Kasumi-1 (cell line): ENCODE measurements at places on chromosomes 1 and 21.

DNA sequence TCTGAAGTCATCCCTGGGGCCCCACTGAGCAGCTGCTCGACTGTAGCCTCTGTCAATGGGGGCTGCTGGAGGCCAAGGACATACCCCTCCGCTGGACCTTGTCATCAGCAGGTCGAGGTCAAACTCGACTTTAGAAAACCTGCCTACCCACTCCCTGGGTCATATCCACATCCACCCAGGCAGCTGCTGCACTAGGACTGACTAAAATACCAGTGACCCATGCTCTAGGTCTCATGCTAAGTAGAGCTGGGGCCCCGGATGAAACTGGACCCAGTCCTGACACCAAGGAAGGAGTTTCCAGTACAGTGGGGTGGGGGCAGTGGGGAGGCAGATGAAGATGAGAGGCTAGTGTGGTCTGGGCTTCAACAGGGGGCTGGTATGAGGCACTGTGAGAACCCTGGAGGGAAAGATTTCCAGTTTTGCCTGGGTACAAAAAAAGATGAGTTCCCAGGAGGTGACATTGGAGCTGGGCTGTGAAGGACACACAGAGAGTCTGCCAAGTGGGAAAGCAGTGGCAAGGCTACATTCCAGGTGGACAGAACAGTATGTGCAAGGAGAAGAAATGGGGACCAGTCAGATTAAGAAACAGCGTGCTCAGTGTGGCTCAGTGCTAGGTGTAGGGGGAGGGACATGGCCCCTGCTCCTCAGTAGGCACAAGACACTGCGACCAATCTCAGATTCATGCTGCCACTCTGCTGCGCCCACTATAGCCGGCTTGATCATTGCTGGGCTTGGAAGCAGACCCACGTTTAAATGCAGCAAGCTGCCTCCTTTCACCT is 12.4 kb downstream of the SLC2A1 start:
- DNase-seq = no peak

DNA sequence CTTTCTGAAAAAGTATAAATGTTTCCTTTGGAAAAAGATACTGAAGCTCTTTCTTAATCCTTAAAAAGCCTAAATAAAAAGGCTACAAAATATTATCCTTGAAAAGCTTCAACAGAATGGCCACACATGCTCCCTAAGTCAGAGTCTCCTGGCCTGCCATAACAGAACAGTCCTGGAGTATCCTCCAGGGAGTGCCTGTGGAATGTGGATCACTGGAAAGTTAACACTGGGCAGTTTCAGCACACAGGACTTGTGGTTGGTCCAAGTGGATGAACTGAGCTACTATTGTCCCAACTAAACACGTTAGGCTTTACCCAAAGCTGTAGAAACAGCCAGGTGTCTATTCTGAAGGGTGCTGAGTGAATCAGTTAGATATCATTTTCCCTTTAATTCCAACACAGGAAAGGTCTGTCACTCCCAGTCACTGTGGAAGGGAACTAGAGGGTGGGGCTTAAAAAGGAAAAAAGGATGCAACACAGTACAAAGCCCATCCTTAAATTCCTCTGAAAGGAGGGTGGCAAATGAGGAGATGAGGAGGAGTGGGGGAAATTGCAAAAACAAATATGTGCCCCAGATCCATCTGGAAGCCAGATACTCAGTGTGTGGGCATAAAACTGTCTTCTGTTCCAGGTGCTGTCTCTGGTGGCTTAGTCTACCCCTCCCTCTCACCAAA is 196.3 kb upstream of the SPAG17 start:
- no peak for DNase-seq

DNA sequence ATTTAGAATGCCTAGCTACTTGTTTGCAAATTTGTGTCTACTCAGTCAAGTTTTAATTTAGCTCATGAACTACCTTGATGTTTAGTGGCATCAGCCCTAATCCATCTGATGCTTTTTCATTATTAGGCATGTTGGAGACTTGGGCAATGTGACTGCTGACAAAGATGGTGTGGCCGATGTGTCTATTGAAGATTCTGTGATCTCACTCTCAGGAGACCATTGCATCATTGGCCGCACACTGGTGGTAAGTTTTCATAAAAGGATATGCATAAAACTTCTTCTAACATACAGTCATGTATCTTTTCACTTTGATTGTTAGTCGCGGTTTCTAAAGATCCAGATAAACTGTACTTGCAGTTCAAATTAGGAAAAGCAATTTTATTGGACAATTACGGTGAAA is 7.6 kb downstream of the SOD1 start:
- DNase-seq = no peak

DNA sequence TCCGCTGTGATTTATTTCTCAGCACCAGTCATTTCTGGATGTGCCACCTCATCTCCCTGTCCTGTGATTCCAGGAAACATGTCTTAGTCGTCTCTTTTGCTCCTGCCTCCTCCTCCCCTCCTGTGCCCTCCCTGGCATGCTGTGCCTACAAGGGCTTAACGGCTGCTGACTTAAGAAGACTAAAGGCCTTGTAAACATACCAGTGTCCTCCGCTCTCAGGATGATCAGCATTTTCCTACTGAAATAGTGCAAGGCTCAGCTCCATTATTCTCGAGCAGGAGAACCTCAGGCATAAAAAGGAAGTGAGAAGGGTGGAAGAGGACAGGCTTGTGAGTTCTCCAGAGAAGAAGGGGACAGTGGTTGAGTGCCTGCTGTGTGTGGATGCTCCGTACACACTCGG is 61.6 kb upstream of the RUNX3 start:
- no peak for DNase-seq

GRCh38 chr1:210200124-210200736 is 32.4 kb upstream of the SERTAD4 start:
- no peak for DNase-seq

- DNase-seq = no peak
Measured at GRCh38 chr1:2276803-2277580, 48.9 kb downstream of the SKI start.

DNA sequence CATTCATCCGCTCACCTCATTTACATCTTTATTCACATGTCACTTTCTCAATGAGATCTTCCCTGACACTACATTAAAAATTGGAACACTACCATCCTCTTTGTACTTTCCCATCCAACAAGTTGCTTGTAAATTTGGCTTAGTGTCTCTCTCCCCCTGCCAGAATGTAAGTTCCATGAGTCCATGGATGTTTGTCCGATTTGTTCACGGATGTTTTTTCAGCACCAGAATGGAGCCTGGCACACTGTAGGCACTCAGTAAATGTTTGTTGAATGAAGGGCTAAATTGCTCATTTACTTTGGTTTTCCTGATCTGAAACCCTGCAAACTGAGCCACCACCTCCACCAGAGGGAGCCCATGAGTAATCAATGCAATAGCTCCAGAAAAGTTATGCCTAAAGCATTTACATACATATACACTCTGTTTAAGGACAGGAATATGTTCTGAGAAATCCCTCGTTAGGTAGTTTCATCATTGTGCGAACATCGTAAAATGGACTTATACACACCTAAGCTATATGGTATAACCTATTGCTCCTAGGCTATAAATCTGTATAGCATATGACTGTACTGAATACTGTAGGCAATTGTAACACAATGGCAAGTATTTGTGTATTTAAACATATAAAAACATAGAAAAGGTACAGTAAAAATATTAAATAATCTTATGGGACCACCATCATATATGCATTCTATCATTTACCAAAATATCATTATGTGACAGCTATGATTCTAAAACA is 2.8 kb upstream of the EYA3 start:
- peak; percentile 90 for DNase-seq

DNA sequence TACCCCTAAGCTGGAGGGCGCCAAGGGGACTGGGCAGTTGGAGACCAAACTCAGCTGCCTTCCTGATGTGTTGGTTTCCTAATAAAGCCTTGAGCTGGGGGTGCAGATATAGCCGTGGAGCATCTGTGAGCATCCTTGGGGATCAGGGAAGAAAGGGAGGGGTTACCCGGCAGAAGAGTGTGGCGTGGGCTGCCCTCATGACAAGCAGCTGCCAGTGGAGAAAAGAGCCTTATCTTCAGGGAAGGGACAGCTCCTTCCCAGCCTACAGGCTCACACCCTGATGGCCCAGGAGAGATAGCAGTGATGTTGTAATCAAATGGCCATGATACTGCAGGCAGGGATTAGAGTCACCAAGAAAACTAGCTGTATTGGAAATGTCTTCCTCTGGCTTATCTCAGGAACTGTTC is 10.8 kb upstream of the NFASC start:
- DNase-seq = no peak

GRCh38 chr21:22710721-22711120 is 1712.5 kb downstream of the NCAM2 start:
- peak; percentile 85 for DNase-seq

GRCh38 chr1:7616076-7616832 is 154.8 kb upstream of the VAMP3 start:
- peak; percentile 17 for DNase-seq

DNA sequence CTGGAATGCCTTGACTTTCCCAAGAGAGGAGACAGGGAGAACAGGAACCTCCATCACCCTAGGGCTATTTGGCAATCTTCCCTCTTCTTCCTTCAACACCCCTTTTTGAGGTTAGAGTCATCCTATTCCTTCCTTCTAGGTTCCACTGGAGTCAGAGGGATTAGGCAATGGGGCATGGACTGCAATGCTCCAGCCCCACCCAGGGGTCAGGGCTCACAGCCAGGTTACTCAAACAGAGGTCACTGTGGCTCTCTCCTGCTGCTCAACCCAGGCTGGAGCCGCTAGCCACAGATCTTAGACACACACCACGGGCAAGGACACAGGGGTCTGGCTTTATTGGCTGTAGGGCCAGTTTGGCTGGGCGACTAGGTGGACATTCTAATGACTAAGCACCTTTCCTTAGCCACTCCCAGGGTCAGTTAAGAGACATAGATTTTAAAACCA is 145.5 kb upstream of the NRIP1 start:
- DNase-seq = no peak

DNA sequence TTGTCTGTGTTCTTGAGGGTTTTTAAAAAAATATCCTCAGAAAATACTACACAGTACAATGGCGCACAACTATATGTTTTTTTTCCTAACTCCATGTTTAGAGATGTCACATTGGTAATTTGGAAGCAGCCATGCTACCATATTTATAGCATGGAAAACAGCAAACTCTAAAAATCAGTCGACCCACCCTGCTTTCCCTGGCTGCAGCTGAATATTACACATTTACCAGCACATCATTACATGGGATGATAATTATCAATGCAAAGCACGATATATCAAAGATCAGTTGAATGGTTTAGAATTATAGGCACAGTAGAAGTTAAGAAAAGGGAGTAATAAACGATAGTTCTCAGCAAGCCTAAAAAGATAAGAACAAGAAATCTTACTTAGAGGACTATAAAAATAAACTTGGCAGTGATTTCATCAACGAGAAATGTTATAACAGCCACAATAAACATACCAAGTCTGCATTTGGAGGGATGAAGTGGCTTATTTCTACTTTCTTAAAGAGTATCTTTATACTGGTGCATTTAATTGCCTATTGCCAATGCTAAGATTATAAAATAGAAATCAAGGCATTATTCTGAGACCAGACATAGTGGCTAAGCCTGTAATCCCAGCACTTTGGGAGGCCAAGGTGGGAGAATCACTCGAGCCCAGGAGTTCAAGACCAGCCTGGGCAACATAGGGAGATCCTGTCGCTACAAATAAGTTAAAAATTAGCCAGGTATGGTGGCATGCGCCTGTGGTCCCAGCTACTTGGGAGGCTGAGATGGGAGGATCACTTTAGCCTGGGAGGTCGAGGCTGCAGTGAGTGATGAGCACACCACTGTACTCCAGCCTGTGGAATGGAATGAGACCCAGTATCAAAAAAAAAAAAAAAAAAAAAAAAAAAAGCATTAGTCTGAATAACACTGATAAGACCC is 43.4 kb downstream of the WDR64 start:
- no peak for DNase-seq

GRCh38 chr1:233372218-233373120 is 44.9 kb downstream of the MAP3K21 start:
- no peak for DNase-seq

GRCh38 chr1:169090900-169091311 is 15.6 kb upstream of the ATP1B1 start:
- no peak for DNase-seq

DNA sequence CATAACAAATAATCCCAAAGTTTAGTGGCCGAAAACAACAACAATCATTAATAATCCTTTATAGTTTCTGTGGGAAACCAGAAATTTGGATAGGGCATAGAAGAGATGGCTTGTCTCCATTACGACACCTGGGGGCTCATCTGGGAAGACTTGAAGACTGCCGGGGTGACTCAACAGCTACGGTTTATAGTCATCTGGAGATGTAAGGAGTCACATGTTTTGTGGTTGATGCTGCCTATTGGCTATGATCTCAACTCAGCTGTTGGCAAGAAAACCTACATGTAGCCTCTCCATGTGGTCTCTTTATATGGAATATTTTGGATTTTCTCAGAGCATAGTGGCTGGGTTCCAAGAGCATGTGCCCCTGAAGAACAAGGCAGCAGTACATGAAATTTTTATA is 29.3 kb upstream of the TSPAN2 start:
- DNase-seq = no peak

DNA sequence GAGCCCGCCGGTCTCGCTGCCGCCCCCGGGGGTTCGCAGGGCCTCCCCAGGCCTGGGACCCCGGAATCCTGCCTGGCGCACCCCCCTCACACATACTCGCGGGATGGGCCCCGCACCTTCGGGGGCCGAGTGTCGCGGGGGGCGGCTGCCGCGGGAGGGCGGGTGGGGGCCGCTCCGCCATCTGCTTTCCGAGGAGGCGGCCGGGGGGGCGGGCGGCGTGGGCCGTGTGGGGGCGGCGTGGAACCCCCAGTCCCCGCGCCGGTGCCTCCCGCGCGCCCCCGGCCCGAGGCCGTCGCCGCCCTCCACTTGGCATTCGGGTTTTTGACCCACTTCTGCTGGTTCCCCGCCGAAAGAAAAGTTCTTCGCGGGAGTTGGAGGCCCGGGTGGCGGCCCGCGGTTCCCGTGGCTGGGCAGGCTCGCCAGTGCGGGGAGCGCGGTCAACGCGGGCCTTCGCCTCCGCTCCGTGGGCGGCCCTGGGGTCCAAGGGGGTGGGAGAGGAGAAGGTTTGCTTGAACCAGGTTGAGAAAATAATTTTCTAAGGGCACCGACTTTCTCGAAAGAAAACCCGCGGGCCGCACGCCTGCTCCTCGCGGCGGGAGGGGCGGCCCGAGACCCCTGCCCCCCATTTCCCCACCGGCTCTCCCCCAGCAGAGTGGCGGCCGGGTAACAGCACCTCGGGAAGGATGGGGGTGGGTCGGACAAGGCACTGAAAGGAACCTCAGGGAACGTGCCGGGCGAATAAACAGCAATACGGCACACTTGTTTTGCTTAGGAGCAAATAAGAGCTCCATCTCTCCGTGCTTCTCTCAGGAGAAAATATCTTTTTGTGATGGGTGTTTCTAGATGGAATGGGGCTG is 1.6 kb downstream of the PHF13 start:
- no peak for DNase-seq

- no peak for DNase-seq
Measured at GRCh38 chr1:163202833-163203451, at the start of gene RGS5. TSS of gene RGS5 (minus strand) at chr1:163202916. CDS start at chr1:163202835, 81 bp downstream.

DNA sequence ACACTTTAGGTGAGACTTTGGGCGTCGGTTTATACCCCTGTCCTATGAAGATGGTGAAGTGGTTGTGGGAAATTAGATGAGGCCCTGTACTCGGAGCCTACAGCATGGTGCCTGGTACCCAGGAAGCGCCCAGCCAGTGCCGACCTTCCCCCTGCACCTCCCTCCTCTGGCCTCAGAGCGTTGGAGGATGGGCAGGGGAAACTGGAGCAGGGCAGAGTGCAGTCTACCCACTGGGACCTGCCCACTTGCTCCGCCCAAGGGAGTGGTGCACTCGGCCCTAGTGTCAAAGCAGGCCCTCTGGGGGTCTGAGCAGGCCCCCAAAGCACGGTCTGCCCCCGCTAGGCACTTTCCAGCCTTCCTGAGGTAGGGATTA is 13.0 kb upstream of the TTC22 start:
- DNase-seq = no peak
